ENCODE measurements at places on chromosomes 7 and 10.

GRCh38 chr7:77306231-77307067, 106.8 kb upstream of the FGL2 start:
- no peak for DNase-seq

- no peak for DNase-seq
Measured at GRCh38 chr7:23712368-23713284, 2.6 kb downstream of the STK31 start.

DNA sequence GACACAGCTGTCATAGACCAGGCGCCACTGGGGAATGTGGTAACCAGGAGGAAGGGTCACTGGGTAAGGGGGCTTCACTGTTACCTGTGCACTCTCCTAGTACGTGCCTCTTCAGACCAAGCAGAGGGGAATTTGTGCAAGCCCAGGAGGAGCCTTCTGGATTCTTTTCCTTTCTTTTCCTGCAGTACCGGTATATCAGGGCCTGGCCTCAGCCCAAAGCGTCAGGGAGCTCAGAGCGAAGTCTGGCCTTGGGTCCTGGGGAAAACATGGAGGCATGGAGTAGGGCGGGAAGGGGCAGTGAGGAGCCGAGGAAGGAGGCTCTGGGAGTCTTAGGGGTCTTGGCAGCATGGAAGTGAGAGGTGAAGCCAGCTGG, 133.6 kb upstream of the GDF10 start:
- no peak for DNase-seq

DNA sequence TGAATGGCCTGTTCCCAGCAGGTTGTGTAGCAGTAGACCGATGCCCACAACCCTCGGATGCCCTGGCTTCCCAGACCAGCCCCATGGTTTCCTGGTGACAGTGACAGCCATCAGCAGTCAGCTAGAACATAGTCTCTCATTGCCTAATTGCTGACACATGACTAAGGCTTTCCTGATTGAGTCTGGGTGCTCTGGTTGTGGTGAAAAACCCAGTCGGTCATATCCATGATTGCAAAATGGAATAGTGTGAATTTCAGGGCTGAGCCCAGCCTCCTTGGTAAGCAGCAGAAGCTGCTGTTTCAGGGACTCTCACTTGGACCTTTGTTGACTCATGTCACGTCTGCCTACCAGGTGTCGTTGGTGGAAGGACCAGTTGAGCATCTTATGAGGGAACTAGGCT, 36.6 kb downstream of the POR start:
- no peak for DNase-seq

DNA sequence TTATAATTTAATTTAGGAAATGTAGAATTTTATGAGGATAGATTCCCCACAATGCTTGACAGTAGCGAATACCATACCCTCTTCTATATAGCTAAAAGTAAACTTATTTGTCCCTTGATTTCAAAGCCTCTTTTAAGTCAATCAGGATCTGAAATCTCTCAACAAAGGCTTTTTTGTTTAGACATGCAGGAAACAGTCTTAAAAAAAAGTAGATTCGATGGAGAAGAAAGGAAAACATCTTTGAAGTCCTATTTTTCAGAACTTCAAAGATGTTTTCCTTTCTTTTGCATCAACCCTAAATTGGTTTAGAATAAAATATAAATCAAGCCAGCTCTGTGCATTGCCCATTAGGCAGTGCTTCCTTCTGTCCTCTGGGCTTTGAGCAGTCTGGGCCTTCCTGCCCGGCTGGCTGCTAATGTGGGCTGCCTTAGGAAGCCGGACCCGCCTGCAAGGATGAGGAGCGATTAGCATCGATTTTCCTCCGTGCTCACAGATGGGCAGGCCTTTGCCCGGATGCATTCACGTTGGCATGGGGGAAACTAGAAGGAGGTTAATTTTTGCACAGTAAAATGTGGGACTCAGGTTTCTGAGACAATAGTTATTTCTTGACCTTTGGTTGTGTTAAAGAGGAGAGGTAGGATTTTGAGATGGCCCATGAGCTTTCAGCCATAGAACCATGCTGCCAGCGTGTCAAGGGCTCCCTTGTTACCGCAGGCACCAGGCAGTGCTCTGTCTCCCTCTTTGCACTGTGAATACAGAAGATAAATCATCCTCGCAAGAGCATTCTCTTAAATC, 15.5 kb downstream of the MSRB2 start:
- DNase-seq = no peak

DNA sequence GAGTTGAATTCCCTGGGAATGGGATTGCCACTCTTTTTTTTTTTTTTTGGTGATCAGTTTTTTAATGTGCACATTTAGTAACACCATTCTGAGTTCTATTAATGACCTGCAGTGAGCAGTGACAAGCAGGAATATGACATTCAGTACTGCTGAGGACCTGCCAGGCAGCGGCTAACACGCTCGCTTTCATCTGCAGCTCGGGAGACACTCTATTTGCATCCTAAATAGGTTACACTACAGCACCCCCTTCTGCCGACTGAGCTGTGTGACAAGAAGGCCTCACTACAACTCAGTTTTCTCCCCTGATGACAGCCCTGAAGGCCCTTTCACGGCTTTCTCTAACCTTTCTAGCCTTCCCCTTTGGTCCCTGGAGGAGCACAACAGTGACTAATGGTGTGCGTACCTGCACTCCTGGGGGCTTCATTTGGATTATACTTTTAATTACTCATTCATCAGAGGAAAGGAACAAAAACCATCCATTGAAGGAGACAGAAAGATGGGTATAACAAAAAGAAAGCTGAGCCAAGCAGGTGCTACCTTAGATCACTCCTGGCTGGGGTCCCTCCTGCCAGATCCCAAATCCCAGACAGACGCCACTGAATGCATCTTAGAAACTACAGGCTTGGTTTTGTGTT, 872.4 kb downstream of the LRMDA start:
- DNase-seq = no peak

DNA sequence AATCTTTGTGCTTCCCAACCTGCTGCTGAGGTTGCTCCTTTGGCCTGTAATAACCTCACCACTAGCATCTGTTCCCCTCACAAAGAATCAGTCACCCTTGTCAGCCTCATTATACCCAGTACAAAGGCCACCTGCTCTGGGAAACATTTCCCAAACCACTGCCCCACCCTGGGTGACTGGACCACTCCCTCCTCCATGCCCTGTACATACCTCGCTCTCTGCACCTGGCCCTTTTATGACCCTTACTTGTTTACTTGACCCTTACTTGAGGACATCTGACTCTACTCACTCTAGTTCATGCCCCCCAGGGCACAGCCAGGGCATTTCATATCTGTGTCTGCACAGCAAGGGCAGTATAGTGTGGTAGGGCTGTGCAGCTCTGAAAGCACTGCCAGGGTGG, 21.4 kb upstream of the AOC1 start:
- DNase-seq = no peak

- no peak for DNase-seq
Measured at GRCh38 chr7:140541176-140541512, 61.8 kb upstream of the MKRN1 start.

GRCh38 chr10:86198271-86198670, 168.3 kb downstream of the GRID1 start:
- DNase-seq = no peak

- DNase-seq = no peak
Measured at GRCh38 chr10:102352066-102352715, 43.3 kb upstream of the NFKB2 start.

GRCh38 chr10:114718374-114718773, 60.3 kb upstream of the ABLIM1 start:
- no peak for DNase-seq

GRCh38 chr7:17580141-17580540, 281.7 kb downstream of the AHR start:
- DNase-seq = no peak

DNA sequence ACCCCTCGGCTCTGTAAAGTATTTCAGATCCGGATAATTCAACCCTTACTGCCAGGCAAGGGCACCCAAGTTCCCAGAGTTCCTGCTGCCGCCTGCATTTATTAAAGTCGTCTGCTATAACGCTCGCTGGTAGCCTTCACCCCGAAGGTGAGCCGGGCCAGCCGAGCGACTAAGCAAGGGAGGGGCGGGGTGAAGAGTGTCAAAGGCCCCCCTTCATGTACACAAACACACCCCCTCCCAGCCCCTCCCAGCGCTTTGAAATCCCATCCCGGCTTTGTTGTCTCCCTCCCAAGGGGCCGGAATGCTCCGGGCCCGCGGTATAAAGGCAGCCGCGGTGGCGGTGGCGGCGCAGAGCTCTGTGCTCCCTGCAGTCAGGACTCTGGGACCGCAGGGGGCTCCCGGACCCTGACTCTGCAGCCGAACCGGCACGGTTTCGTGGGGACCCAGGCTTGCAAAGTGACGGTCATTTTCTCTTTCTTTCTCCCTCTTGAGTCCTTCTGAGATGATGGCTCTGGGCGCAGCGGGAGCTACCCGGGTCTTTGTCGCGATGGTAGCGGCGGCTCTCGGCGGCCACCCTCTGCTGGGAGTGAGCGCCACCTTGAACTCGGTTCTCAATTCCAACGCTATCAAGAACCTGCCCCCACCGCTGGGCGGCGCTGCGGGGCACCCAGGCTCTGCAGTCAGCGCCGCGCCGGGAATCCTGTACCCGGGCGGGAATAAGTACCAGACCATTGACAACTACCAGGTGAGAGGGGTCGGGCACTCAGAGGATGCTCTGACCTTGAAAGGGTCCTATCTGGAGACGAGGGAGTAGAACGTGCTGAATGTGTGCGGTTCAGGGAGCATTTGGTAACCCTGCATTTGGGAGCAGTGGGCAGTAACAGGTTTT, at the start of gene DKK1:
Gene DKK1 (plus strand): TSS at position 349 of the 889 bp plus-strand sequence. CDS start 154 bp downstream, at position 503.
- DNase-seq = peak; percentile 13

DNA sequence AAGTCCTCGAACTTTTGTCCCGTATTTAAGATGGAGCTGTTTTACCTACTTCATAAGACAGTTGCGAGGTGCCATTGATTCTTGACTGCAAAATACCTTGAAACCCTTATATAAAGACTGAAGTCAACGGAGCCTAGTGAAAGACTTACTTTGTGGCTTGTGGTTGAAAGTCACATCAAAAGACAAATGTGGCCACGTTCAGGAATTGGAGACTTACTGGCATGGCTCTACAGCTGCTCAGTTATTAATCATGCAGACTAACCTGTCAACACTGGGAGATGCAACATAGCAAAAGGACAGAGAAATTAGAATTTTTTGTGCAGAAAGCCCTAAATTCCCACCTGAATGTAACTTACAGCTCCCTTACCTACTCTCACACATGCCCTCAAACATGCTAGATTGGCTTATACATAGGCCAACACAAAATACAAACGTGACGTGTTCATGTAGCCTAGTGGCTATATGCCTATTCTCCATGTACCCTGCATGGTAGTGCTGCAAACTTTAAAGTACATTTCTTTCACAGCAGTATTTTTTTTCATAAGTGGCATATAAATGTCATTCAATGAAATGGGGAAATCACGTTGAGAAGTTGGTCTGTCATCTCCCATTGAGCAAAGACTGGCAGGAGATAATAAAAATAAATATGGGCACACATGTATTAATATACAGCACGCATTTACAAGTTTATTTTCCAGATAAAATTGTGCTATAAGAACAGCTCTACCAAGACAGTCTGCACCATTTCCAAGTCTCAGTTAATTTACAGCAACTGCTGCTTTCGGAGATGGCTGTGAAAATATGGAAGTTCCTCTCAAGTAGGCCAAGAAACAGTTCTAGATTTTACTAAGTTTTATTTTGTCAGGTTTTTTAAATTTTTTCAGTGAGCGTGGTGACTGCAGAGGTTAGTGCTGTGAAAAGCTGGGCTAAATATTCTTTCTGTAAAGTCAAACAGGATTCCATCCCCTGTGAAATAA, 170.4 kb upstream of the C7orf33 start:
- DNase-seq = no peak

- no peak for DNase-seq
Measured at GRCh38 chr10:101660256-101660655, 34.7 kb downstream of the FBXW4 start.

GRCh38 chr10:61454541-61454940, 1.4 kb upstream of the TMEM26 start:
- DNase-seq = no peak

- DNase-seq = no peak
Measured at GRCh38 chr7:42869131-42870020, 42.5 kb downstream of the C7orf25 start.

- no peak for DNase-seq
Measured at GRCh38 chr10:63573068-63573697, 52.0 kb downstream of the REEP3 start.

GRCh38 chr7:47460251-47460989, 121.5 kb downstream of the TNS3 start:
- DNase-seq = no peak

GRCh38 chr10:26430641-26431163, 7.4 kb upstream of the APBB1IP start:
- no peak for DNase-seq

DNA sequence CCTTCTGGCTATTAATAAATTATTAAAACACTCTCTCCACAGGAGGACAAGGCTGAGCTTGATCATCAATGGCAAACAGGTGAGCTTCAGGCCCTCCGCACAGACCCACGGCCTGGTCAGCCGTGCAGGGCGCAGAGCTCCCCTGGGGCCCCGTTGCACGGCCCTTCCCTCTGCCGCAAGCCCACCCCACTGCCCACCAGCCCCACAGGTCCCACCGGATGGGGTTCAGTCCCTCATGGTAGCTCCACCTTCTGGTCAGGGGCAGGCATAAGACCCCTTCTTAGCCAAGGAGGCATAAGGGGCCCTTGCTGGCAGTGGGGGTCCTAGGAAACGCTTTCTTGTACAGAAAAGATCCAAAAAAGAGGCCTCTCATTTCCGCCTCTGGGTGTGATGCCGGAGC, 84.6 kb downstream of the MAD1L1 start:
- no peak for DNase-seq

DNA sequence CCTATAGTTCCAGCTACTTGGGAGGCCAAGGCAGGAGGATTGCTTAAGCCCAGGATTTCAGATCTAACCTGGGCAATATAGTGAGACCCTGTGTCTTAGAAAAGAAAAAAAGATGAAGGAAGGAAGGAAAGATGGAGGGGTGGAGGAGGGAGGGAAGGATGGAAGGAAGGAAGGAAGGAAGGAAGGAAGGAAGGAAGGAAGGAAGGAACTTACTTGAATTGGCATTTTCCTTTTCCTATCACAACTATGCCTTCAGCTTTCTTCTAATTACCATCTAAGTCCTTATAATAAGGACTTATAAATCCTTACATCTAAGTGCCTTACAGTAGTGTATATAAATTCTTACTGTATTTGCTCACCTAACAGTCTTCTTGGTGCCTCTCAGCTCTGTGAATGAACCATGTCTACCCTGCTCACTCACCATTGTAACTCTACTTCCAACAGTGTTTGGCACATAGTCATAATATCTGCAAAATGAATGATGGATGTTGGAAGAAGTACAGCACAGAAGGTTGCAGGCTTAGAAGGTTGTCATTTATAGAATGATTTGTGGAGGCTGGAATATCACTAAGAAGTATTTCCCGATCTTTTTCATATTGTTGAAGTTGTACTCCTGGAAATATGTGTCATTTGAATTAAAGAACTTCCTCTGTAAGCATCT, 125.5 kb downstream of the KIAA1217 start:
- no peak for DNase-seq

DNA sequence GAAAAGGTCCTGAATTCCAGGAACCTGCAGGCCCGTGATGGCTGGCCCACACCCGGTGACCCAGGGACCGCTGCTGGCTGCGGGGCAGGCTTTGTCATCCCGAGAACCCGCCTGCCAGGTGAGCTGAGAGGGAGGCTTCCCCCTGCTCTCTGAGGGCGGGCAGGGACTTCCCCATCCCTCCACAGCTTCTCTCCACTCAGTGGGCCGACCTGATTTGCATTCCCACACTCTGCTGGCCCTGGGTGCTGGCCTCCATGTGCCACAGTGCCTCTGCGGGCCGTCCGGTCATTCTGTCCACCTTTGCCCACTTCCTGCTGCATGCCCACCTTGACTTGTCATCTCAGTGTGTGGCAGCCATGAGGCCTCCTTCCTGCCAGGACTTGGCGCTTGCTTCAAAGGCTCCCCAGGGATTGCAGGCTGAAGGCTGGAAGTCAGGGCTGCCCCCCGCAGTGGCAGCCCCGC, 35.3 kb downstream of the PALD1 start:
- no peak for DNase-seq

Measured in cortex of kidney (tissue), 1 donor.